Stimulated activated CD4-positive, alpha-beta T cell treated with anti-CD3 and anti-CD28 coated beads, Interleukin-15, amount 100 ng/mL, for 1 hour (primary cell): ENCODE measurements at places on chromosomes 16 and 17.

DNA sequence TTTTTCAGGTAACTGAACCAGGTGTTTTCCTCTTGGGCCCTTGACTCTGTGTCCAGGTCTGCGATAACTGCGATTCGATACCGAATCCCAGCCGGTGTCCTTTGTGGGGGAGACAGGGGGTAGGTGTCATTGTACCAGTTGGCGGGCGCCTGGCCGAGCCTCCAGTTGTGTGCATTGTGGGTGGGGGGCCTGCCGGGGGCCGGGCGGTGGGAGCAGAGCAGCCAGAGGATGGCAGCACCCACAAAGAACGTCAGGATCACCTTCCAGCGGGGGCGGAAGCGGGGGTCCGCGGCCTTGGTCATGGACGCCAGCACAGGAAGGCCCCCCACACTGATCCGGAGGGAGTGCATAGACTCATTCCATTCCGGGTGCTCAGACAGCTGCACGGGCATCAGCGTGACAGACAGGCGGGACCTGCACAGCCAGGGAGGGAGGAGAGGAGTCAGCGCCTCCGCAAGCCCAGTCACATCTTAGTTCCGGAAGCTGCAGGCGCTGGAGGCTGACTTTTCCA is 12.3 kb downstream of the CANT1 start:
- no peak for DNase-seq

GRCh38 chr17:69524854-69525253 is 110.4 kb downstream of the MAP2K6 start:
- DNase-seq, result no peak

- DNase-seq, result no peak
These were observed 1.4 kb downstream of the GOT2 start for GRCh38 chr16:58732545-58733247.

- DNase-seq, result no peak
These were observed 27.6 kb upstream of the KPNB1 start for GRCh38 chr17:47622180-47622549.

GRCh38 chr16:84502581-84502980 is 1.9 kb downstream of the MEAK7 start:
- no peak for DNase-seq

DNA sequence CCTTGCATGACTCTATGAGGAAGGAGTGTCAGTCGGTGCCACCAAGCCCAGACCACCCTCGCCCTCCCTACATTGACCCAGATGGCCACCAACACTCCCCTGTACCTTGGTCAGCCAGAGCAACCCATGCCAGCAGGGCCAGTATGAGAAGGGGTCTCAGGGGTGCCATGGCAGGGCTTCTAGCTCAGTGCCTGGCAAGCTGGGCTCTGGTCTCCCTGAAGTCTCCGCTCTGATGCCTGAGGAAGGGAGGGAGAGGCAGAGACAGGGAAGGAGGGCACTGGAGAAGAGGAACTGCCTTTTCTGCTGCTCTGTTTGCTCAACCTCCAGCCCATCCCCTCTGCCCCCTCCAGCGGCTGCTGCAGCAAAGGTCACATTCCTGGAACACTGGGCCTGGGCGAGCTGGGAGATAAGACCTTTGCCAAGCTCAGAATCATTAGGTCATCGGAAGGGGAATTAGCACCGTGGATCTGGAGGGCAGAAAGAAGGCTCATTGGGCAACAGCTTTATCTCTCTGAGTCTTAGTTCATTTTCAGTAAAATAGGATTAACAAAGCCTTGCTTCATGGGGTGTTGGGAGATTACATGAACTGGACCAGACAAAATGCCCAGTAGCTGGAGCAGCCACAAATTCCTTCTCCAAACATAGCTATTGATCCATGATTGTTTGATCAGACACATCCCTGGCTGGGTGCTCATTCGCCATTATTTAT is at the start of gene VTN:
VTN (minus strand) TSS at position 273 of the 709 bp plus-strand sequence; CDS start at position 169, 104 bp downstream.
- no peak for DNase-seq

DNA sequence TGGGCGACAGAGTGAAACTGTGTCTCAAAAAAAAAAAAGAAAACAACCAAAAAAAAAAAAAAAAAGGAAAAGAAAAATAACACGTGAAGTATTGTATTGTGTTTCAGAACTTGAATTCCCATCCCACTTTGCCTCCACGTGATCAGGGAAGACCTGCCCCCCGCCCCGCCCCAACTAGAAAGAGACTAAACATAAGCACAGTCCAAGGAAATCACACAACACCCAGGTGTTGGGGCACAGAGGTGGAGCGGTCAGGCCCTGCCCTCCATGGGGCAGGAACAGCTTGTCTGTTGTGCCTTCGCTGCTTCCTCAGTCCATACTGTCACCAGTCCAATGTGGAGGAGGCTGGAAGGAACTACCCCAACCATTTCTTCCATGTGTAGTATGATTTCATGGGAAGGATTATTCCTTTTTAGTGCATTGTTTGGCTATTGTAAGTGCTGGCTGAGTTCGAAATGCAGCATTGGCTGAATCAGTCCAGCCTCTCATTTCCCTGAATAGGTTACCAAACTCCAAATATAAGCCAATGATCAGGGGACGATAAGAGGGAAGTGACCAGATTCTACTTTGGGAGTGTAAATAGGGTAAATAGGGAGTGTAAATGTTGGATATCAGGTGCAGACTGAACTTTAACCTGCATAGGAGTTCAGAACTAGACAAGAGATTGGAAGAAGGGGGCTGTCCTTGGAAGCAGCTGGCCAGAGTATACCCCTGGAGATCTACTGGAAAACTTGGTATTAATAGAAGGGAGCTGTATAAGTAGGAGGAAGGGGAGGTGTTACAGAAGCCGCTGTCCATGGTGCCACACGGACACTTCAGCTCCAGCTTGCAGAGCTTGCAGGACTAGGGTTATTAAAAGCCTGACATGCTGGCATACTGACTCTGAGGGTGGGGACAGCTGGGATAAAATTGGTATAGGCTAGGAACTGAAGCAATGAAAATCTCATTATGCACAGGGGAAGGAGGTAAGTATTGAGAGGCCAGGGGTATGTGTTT is 50.7 kb downstream of the TANGO6 start:
- no peak for DNase-seq

- no peak for DNase-seq
These were observed 56.1 kb downstream of the IGF2BP1 start for GRCh38 chr17:49053171-49053829.

GRCh38 chr17:55116440-55116914 is 147.9 kb downstream of the STXBP4 start:
- no peak for DNase-seq

DNA sequence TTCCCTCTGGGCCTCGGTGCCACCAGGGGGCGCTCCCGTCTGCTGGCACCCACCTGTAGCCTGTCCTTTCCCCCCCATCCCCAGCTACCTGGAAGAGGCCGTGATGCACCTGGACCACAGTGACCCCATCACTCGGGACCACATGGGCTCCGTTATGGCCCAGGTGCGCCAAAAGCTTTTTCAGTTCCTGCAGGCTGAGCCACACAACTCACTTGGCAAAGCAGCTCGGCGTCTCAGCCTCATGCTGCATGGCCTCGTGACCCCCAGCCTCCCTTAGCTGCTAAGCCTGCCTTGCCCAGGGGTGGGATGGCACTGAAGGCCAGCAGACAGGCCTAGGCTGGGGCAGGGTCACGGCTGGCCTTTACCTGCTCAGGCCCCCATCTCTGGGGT is 818 bp upstream of the NRN1L start:
- peak; percentile 53 for DNase-seq

- no peak for DNase-seq
These were observed 1.8 kb downstream of the CNTNAP4 start for GRCh38 chr16:76278980-76279379.

DNA sequence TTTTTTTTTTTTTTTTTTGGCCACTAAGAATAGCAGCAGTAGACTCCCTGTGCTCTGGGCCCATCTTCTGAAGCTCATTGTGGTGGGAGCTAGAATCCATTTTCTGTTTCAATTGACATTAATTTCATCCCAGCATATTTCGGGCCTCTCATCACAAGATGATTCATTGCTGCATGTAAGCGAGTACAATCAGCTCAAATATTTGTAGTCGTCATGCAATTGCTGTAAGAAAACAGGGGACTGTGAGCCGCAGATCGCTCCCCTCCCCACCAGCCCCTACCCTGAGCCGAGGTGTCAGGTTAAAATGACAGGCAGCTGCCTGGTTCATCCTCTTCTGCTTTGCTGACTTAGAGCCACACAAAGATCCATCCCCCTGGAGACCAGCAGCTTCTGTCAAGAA is 358.8 kb upstream of the CDH5 start:
- no peak for DNase-seq

- no peak for DNase-seq
These were observed 92.0 kb upstream of the CDH5 start for GRCh38 chr16:66274335-66275110.

DNA sequence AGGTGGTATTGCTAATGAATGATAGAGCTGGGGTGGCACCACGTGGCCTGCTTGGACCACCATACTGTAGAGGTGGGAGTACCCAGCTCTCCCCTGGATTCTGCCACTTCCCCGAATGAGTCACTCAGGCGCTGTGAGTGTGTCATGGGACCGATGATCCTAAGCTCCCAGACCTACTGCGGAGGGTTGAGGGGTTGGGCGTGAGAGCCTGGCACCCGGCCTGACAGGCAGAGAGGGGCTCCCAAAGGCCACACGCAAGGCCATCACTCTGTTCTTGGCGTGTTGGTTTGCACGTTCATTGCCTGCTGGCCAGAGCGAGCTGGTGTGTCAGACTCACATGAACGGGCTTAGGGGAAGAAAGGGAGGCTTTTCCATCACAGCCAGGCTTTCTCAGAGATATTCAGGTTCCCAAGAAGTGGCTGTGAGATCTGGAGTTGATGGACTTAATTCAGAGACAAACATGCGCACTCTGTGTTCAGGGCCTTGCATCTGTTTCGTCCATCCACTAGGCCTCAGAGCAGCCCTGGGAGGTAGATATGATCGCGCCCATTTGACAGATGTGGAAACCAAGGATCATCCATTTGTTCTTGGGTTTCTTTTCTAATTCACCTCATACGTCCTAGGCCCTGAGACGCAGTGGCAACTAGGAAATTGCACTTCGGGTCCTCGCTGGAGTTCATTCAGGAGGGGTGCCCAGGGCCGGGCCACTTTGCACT is 41.4 kb downstream of the CMIP start:
- no peak for DNase-seq

GRCh38 chr16:19804538-19805323 is 79.9 kb downstream of the GPRC5B start:
- peak; percentile 8 for DNase-seq

GRCh38 chr16:15055141-15056053 is 477 bp downstream of the NTAN1 start:
- no peak for DNase-seq

GRCh38 chr16:79312502-79312901 is 288.0 kb downstream of the MAF start:
- DNase-seq, result no peak

- no peak for DNase-seq
These were observed 156.4 kb downstream of the C16orf95 start for GRCh38 chr16:87160701-87161337.

- no peak for DNase-seq
These were observed 79.3 kb downstream of the PCTP start for GRCh38 chr17:55829995-55830612.

- no peak for DNase-seq
These were observed 167.7 kb downstream of the XYLT1 start for GRCh38 chr16:17303101-17303500.

DNA sequence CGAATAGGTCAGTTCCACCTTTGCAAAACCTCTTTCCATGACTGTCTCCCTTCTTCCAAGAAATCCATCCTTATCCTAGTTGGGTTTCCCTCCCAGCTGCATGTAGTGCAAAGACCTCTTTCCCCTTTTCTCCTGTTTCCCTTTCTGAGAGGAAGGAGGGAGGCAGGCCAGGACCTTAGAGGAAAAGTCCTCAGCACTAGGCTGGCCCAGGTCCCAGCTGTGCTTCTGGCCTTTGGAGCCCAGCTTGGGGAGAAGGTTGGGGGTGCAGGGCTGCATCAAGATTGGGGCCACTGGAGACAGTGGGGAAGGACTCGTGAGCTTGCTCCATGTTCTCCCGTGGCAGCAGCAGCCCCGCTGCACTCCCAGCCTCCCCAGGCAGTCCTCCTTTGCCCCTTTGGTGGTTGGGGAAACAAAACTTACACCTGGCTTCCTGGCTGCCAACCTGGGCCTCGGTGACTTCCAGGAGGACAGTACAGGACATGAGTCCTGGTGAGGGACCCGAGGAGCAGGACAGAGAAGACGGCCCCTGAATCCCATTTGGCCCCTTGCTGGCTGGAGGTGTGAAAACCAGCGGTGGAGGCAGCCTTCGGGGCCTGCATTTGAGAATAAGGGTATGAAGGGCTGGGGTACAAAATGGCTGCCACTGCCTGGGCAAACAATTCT is 481 bp downstream of the HEXIM2 start:
- DNase-seq, result no peak

- DNase-seq, result no peak
These were observed 95.8 kb downstream of the TMEM132E start for GRCh38 chr17:34675143-34675542.

GRCh38 chr16:24946155-24946554 is 69.0 kb downstream of the ARHGAP17 start:
- no peak for DNase-seq

DNA sequence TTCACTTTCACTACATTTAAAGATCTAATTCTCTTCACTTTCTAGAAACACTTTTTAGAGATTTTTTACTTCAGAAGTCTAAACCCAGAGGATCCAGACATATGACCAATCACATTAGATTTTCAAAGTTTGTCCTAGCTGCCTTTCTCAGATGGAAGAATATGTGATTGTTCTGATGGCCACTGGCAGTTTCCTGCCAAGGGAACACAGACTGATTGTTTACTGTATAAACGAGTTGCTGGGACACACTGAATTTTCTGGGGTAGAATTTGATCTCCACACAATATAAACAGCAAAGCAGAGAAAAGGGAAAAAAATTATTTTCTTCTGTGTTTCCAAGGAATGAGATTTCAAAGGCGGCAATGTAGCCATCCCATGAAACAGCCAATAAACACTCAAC is 480.0 kb downstream of the TOX3 start:
- DNase-seq, result no peak

- DNase-seq, result no peak
These were observed 94.7 kb upstream of the SIAH1 start for GRCh38 chr16:48479955-48480354.

- DNase-seq, result peak; percentile 24
These were observed 9.5 kb upstream of the TCF25 start for GRCh38 chr16:89863741-89864526.

- no peak for DNase-seq
These were observed 5.7 kb upstream of the VEZF1 start for GRCh38 chr17:57993471-57994365.

DNA sequence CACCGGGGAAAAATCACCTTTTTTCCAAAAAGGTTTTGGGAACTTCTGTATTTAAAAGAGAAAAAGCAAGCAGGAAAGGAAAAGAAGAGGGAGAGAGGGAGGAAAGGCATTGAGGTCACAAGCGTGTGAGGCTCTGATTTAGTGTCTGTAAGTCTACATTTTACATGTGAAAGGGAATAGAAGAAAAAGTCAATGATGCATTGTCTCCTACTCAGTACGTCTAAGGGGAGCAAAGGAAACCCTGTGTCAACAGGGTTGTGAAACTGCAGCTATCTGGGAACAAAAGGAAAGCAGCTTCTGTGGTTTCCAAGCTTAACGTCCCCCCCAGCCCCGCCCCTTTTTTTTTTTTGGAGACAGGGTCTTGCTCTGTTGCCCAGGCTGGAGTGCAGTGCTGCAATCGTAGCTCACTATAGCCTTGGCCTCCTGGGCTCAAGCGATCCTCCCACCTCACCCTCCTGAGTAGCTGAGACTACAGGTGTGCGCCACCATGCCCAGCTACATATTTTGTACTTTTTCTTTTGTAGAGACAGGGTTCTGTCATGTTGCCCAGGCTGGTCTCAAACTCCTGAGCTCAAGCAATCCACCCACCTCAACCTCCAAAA is 1.8 kb upstream of the CDC42EP4 start:
- no peak for DNase-seq

- DNase-seq, result no peak
These were observed 16.7 kb downstream of the CDK5R1 start for GRCh38 chr17:32503251-32504165.

GRCh38 chr17:42878924-42879595 is 21.5 kb upstream of the G6PC1 start:
- DNase-seq, result no peak
